ENCODE measurements at places on chromosomes 5 and 9. TPM values are rescaled to one million over a fixed set of nuclear protein-coding genes. Genes with fewer than 3 reads are reported as not detected.

OR1J2 gene
- total RNA-seq, result not detected

SPAG8 gene
- total RNA-seq, result not detected

PCDHB5 gene
- 0.44 TPM for total RNA-seq

TICAM2 gene
- 2.7 TPM for total RNA-seq

MSMP gene
- not detected for total RNA-seq

- no peaks in the 10 kb centered on the region for H3K36me3 ChIP-seq
- no peak for DNase-seq
- no peaks in the 10 kb centered on the region for H3K27me3 ChIP-seq
- H3K4me3 ChIP-seq, result no peak overlapping the region
- peaks cover 5% of the 10 kb centered on the region for H3K4me1 ChIP-seq
- H3K27ac ChIP-seq, result no peak overlapping the region
Observed at GRCh38 chr5:142095035-142095434, 13.5 kb upstream of the NDFIP1 start.

DNA sequence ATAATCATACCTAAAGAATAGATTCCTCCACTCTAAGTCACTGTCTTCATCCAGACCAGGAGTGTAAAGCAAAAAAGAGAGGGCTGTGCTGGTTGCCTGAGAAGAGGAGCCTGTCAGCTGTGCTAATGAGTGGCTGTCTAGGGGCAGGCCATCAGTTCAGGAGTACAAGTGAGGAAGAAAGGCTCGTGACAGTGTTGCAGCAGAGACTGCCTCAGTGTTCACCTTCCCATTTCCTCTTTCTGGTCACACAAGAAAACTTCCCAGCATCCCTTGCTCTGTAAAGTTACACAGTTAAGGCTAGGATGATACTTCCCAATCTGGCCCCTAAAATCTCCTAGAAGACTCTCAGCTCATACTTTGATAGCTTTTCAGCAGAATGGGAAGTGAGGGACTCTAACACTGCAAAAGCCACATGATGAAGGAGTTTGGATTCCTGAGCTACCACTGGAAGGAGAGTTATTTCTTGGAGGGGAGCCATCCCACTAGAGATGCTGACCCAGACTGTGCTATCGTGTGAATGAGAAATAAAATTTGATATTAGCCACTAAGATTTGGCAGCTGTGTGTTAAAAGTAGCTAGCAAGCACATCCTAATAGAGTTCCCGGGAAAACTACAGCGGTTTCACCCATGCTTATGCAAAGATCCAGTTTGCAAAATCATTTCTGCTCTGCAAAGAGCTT, 67.1 kb downstream of the ADAMTS12 start:
- H3K27ac ChIP-seq, result no peak overlapping the region
- H3K4me3 ChIP-seq, result no peak overlapping the region
- H3K36me3 ChIP-seq, result no peaks in the 10 kb centered on the region
- no peaks in the 10 kb centered on the region for H3K27me3 ChIP-seq
- DNase-seq, result no peak

GRCh38 chr5:179439181-179439985, 94.1 kb upstream of the ADAMTS2 start:
- no peak for DNase-seq
- no peaks in the 10 kb centered on the region for H3K36me3 ChIP-seq
- H3K4me3 ChIP-seq, result no peak overlapping the region
- H3K27me3 ChIP-seq, result no peaks in the 10 kb centered on the region

DNA sequence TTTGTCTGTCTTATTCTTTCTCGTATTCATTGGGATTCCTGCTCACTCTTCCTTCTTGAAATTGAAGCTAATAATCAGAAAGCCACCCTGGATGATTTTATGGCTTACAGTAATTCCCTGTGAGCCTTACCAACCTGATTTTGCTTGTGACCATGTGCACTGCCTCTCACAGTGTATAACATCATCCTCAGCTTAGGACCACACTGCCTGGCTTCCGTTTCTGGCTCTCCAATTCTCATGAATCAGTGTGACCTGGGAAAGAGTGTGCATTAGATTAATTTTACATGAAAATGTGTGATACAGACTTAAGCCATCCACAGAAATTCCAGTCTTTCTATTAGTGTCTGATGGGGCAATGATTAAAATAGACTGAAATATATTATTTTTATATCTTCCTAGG, 126.8 kb upstream of the DMRT1 start:
- DNase-seq, result no peak
- H3K4me3 ChIP-seq, result no peak overlapping the region
- no peaks in the 10 kb centered on the region for H3K27me3 ChIP-seq
- H3K36me3 ChIP-seq, result peaks cover 17% of the 10 kb centered on the region
- peaks cover 29% of the 10 kb centered on the region for H3K4me1 ChIP-seq

GRCh38 chr5:10275991-10276390, 25.9 kb downstream of the CCT5 start:
- H3K4me3 ChIP-seq, result no peak overlapping the region
- H3K27me3 ChIP-seq, result no peaks in the 10 kb centered on the region
- DNase-seq, result no peak
- no peak overlapping the region for H3K27ac ChIP-seq
- no peaks in the 10 kb centered on the region for H3K4me1 ChIP-seq
- no peaks in the 10 kb centered on the region for H3K36me3 ChIP-seq

Measured in esophagus squamous epithelium (tissue), 5 donors.